ENCODE measurements at places on chromosomes 3 and 15.

- DNase-seq = no peak
These were observed 223.6 kb downstream of the WDR72 start for GRCh38 chr15:53535886-53536285.

GRCh38 chr15:34336231-34336990 lies 1.2 kb downstream of the SLC12A6 start:
- no peak for DNase-seq

- DNase-seq = no peak
These were observed 763 bp downstream of the KBTBD8 start for GRCh38 chr3:66998904-66999235.

DNA sequence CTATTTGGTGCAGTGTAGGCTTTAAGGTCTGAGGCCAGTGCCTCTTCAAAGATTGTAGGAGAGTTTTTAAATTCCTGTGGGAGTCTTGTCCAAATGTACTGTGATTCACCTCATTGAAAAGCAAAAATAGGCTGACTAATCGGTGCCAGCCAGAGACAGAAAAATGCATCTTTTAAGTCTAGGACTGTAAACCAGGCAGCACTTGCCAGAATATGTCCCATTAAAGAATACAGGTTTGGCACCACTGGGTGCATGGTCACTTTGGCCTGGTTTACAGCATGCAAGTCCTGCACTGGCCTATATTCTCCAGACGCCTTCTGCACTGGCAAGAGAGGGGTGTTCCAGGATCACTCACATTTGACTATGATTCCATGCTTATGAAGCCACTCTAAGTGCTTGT lies 20.3 kb upstream of the NOX5 start:
- DNase-seq = no peak

- DNase-seq = no peak
These were observed 59.8 kb downstream of the SH3BP5 start for GRCh38 chr3:15272426-15273196.

GRCh38 chr3:136862617-136863322 lies 762 bp downstream of the NCK1 start:
- peak; percentile 43 for DNase-seq

Measured in effector CD8-positive, alpha-beta T cell (primary cell).